ENCODE measurements at places on chromosomes 2 and 18.

- DNase-seq = no peak
Measured at GRCh38 chr2:28648147-28648546, 103.5 kb upstream of the PPP1CB start.

- no peak for DNase-seq
Measured at GRCh38 chr2:181177376-181177775, 197.0 kb downstream of the UBE2E3 start.

- DNase-seq = no peak
Measured at GRCh38 chr2:180975585-180975984, 4.8 kb upstream of the UBE2E3 start.

DNA sequence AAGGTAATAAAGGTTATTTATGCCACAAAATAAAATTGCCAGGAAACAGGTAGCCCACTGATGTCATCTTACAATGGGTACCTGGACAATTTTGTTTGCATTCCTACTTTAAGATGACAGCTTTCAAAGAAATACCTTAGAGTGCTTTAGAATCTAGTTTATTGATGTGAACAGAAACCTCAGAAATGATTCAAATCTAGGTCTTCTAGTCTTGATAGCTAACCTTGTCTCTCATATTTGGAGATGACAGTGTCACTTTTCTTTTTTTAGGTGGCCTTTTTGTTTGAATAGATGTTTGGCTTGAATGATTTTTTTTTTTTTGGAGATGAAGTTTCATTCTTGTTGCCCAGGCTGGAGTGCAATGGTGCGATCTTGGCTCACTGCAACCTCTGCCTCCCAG is 69.1 kb downstream of the PIK3C3 start:
- DNase-seq = no peak

GRCh38 chr2:45585267-45585861 is 25.7 kb downstream of the SRBD1 start:
- no peak for DNase-seq

DNA sequence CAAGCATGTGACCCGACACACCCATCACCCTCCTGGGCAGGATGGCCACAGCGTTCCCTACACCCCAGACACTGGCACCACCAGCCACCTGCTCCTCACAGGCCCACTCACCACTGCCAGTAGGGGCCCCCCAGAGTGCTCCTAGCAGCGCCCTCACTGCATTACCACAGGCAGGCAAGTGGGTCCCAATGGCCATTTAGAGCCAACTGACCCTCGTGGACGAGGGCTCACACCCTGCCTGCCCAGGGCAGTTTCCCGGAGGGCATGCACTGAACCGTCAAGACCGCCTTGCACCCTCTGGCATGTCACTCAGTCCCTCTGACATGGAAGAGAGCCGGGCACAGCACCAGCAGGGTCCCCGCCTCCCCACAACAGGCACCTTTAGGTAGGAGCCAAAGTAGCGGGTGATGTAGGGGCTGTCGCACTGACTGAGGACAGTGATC is 7.3 kb downstream of the STK25 start:
- no peak for DNase-seq

GRCh38 chr2:12320991-12321641 is 395.6 kb upstream of the TRIB2 start:
- no peak for DNase-seq

DNA sequence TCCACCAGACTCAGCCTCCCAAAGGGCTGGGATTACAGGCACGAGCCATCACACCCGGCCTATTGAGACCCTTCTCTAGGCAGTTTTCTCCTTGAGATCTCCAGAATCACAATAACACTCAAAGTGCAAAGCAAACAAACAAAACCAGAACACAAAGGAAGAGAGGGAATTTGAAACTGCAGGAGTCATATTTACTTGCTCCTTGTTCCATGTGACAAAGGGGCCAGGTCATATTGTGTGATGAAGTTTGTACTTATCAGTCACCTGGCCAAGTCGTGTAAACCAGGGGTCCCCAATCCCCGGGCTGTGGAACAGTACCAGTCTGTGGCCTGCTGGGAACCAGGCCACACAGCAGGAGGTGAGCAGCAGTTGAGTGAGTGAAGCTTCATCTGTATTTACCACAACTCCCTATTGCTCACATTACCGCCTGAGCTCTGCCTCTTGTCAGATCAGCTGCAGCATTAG is 26.5 kb downstream of the SCYGR8 start:
- no peak for DNase-seq

DNA sequence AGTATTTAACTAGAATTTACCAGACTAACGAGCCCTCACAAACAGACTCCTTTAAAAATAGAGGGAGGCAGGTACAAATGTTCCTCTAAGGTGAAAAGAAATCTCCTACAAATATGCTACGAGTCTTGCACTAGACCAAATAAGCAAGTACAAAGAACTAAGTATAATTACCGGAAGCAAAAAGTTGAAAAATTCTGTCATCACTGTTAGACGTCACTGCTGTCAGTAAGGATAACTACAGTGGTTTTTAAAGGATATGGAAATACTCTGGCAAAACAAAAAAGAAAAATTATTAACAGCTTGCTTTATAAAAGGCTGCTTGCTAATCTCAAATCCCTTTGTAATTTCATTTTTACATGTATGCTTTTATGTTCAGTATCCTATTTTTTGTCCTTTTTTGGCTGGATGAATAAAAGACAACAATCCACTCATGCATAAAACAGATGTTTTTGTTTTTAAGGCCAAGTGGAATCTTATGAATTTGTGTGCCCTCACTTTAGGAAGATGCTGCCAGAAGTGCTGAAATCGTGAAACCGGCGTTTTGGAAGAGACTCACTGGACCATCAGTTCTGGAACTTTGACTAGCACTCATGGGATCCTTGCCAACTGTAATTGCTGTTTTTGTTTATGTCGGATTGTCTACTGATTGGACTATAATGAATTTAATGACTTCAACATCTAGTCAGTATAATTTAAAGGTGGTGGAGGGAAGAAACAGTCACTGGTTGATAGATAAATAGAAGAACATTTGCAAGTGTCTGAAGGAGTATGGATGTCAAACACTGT is 6.7 kb downstream of the ZNF521 start:
- DNase-seq = no peak

- no peak for DNase-seq
Measured at GRCh38 chr2:222459983-222460382, 35.6 kb downstream of the SGPP2 start.

DNA sequence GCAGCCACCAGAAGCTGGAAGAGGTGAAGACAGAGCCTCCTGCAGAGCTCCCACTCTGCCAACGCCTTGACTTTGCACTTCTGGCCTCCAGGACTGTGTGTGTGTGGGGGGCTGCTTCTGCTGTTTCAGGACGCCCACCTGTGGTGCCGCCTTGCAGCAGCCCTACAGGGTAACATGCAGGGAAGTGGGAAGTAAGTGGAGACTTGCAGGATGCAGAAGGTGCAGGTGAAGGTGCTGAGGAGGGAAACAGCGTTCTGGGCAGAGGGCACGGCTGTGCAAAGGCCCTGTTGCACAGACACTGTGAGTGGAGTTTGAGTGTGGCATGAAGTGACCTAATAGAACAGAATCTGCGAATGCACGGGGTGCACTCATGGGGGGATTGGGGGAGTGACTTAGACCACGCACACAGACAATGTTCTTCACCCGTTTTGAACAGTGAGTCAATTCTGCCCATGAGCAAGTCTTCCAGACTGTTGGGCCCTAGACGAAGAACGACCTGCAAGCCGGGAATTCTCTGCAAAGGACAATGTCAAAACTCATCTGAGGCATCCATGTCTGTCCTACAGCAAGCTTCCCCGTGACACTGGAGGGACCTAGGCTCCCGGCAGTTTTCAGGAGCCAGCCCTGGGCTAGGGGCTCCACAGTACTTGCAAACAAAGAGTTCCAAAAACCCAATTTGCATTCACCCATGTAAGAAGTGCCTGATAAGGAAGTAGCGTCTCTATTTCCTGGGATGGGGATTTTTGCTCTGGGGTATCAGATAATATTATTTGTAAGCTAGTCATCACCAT is 19.0 kb downstream of the MBP start:
- DNase-seq = no peak

GRCh38 chr18:59669872-59670657 is 27.2 kb downstream of the CCBE1 start:
- no peak for DNase-seq

DNA sequence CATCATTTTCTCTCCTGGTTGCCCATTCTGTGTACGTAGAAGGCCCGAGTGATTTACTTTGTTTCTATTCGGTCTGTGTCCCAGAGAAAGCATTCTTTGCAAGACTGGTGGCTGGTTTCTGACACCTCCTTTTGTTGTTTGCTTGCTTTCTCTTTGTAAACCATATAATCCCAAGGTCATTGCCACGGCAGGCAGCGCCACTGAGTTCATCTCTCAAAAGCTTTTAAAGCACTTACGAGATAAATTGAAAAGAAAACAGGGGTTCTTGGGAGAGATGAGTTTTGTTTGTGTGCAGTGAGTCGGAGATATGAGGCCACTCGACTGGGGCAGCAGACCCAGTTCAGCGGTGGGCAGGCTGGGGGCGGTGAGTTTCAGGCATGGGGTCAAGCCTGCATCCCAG is 137.6 kb downstream of the NCK2 start:
- no peak for DNase-seq

DNA sequence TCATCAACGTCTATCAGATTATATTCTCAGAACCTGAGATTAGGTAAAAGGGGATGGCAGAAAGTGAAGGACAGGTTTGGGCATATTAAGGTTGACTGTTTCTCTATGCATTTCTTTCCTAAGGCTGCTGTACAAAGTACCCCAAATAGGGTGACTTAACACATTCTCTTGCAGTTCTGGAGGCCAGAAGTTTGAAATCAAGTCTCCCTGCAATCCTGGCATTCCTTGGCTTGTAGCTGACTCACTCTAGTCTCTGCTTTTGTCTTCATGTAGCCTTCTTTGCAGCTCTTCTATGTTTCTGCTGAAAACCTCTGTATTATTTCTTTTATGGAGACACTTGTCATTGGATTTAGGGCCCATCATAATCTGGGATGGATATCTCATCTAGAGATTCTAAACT is 364.3 kb downstream of the PLCL1 start:
- DNase-seq = no peak

GRCh38 chr2:165196411-165196810 is 7.4 kb downstream of the SCN3A start:
- DNase-seq = no peak

DNA sequence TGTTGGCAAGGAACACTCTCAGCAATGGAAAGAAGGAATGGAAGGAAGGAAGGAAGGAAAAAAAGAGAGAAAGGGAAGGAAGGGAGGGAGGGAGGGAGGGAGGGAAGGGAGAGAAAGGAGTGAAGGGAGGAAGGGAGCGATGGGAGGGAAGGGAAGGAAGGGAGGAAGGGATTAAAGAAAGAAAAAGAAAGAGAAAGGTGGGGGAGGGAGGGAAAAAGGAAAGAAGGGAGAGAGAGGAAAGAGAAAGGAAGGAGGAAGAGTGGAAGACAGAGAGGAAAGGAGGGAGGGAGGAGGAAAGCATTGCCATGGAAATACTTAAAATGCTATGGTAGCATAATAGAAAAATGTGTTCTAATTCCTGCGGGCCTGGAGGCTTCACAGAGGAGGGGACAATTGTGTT is 22.4 kb downstream of the TTR start:
- DNase-seq = no peak

DNA sequence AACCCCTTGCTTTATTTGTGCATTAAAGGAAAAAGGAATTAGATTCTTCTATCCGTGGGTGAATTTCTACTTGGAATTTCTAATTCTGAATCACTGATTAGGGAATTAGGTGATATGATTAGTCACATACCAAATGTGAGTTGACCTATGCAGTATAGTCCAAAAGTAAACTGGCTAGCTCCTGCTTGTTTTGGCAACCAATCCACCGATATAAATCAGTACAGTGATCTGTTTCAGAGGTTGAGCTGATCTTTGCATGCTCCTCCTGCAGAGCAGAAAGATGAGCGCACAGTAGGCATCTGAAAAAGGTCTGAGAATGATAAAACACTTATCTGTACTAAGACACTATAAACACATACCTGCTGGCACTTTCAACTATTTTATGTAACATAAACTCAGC is 86.6 kb downstream of the LRP1B start:
- no peak for DNase-seq

DNA sequence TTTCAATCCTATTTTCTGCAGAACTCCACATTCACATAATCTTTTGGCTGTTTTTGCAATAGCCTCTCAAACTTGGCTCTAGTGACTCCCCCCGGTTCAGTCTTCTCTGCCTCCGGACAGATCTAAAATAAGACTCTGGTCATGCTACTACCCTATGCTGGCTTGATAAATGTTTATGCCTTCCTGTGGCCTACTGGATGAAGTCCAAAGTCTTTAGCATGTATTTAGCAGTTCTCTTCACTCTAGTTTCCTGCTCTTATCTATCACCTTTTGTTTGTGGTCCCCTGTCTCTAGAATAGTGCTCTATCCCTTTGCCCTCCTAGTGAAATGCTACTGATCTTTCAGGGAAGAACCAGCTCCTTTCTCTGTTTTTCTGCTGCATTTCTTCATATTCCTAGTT is 14.4 kb downstream of the ADCYAP1 start:
- DNase-seq = no peak

DNA sequence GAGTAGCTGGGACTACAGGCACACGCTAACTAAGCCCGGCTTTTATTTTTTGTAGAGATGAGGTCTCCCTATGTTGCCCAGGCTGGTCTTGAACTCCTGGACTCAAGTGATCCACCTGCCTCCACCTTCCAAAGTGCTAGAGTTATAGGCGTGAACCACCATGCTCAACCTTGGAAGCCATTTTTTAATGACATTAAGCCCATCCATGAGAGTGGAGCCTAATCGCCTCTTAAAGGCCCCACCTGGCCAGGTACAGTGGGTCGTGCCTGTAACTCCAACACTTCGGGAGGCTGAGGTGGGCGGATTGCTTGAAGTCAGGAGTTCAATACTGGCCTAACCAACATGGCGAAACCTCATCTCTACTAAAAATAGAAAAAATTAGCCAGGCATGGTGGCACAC is 41.6 kb upstream of the TFCP2L1 start:
- DNase-seq = no peak

GRCh38 chr18:6737833-6738232 is 8.3 kb downstream of the ARHGAP28 start:
- DNase-seq = no peak

- DNase-seq = no peak
Measured at GRCh38 chr2:217838409-217838831, 164.4 kb downstream of the TNS1 start.

- DNase-seq = no peak
Measured at GRCh38 chr18:47316924-47317323, 65.5 kb upstream of the SKOR2 start.

GRCh38 chr2:138239902-138240491 is 261.6 kb upstream of the SPOPL start:
- no peak for DNase-seq

DNA sequence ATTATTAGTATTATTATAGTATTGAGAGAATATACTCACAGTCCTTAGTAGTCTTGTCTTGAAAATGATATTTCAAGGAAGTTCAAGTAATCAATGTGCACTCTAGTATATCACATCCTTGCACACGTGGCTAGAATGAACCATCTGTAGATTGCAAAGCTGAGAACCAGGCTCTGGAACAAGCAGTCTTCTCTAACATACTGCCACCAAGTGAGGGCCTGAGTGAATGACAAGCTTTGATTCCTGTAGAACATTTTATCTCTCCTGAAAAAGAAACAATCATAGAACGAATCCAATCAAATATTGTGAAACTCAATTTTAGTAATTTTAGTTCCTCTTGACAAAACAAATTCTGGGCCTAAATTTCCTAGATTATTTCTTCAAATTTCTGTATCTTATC is 55.3 kb upstream of the SULT1C3 start:
- DNase-seq = no peak
